Stimulated activated CD4-positive, alpha-beta T cell treated with anti-CD3 and anti-CD28 coated beads, Interleukin-15, amount 100 ng/mL, for 24 hours (primary cell): ENCODE measurements at places on chromosomes 5 and 9.

DNA sequence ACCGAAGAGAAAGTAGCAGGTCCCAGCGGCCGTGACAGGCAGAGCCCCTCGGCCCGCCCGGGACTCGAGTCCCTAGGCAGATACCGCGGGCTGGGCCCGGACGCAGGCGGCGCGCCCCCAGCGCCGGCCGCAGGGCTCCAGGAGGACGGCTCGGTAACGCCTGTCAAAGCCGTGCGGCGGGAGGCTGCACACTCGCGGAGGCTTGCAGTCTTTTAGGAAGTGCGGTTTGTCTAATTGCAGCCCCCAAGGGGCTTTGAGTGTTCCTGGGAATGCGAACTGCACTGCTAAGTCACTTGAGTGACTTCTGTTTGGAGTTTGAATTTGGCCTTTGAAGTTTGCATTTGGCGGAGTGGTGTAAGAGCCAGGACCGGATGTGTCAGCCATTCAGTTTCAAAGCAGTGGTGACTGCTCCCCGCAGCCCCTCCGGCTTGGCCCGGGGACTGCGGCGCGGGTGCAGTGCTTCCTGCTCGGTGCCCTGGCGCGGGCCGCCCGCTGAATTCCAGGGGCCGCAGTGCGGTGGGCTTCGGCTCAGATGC is 1.3 kb downstream of the MAP3K1 start:
- peak; percentile 73 for DNase-seq

DNA sequence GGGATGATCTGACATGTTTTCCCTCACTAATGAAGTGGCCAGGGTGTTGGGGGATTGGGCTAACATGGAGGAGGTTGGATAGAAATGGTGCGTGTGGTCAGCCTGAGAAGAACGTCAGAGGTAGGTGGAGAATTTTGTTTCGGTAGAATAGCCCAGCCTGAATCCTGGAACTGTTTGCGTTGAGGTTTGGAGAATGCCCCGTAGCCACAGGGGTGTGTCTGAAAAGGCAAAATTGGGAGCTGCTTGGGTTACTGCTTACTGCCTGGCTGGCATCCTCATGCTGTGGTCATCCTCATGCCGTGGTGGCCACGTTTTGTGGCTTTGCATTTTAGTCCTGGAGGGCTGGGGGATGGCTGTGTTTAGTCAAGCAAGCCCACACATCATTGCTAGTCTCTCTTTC is 236.9 kb downstream of the GOLPH3 start:
- DNase-seq, result no peak

GRCh38 chr9:131724683-131725082 is 15.2 kb downstream of the RAPGEF1 start:
- no peak for DNase-seq

DNA sequence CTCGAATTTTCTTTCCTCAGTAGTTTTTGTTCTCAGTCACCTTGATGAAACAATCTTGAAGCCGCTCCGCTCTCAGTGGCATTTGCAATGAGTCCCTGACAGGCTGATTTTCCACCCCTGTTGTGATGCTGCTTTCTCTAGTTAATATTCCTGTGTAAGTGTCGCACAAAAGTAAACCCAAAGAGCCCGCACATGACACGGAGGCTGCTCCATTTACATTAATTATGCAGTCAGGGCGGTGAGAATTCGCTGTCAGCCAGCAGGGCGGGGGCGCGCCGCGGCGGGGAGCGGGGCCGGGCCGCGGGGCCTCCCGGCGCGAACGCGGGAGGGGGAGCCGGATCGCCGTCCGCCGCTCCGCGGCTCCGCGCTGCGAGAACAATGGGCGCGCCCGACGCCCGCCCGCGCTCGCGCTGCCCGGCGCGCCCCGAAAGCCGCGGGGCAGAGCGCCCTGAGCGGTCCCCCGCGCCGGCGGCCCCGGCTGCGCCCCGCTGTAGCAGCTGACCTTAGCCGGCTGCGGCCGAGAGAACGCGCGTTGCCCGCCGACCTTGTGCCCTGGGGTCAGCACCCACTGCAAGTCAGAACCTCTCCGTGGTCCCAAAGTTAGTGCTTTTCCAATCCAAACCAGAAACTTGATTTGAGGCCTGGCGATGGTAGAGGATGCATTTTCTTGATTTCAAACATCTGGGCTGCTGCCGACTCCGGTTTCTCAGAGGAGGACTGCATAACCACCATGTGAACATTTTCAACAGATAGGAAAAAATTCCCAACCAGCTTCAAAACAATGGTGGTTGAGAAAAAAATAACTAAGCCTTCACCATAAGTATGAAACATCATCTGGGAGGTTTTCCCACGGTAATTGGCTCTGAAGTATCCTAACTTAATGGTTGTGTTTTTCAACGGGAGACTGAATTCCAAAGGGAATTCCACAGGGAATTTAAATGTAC is 142.6 kb downstream of the PBX3 start:
- DNase-seq, result peak; percentile 46

DNA sequence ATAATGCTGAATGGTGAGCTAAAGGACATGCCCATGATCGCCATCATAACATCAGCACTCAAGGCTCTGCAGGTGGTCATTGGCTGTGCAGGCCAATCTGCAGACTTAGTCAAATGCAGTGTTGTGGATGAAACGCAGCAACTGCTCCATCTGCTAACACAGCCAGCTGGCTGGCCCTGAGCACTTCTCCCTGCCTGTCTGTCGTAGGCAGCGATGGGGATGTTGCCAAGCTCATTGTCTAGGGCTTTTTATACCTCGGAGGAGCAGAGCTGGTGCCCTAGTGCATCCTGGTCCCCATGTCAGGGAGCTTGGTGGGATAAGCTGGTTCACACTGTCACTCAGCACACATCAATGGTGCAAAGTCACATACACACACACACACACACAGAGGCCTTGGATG is 189.4 kb downstream of the TENT4A start:
- no peak for DNase-seq

- DNase-seq, result no peak
Measured at GRCh38 chr5:76616206-76616605, 7.0 kb downstream of the F2RL2 start.

DNA sequence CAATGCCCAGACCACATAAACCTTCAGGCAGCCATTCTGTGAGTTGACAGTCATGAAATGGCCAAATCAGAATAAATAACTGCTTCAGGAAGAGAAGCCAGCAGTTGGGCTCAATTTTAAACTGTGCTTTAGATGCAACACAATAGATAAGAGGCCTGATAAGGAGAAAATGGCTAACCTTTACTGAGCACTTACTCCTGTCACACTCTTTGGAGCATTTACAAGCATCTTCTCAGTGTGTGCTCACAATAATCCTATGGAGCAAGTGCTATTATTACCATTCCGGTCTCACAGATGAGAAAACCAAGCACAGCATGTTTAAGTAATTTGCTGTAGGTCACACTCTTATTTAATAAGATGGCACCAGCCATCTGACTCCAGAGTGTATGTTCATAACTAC is 11.5 kb upstream of the SH3RF2 start:
- no peak for DNase-seq

DNA sequence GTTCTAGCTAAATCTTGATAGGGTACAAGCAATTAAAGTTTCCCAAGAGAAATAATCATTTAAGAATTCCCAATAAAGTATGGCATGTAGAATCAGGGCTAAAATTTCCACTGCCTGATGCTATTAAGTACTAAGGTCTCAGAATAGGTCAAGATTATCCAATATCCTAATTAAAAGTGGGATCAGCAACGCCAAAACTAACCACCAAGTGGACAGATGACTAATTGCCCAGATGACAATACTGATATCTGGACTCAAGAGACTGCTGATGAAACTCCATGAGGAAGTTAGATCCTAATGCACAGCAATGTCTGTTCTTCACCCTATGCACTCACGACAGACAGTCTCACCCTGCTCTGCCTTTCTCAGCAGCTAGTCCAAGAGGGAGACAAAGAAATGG is 14.3 kb downstream of the DEPDC1B start:
- no peak for DNase-seq

- DNase-seq, result peak; percentile 79
Measured at GRCh38 chr9:123996731-123997421, 14.7 kb upstream of the LHX2 start.

DNA sequence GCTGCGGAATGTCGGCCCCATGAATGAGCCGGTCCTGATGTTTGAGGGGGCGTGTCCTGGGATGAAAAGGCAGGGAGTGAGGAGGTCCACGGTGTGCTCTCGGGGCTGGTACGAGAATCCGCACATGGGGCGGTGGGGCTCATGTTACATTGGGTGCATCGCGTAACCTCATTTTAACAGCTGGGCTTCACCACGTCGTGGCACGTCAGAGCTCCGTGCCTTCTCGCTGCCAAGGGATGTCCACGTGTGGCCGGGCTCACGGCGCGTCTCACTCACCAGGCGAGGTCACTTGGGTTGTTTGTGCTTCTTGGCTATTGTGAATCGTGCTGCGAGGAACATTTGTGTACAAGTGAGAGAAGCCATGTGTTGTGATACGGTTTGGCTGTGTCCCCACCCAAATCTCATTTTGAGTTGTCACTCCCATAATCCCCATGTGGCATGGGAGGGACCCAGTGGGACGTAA is 29.1 kb upstream of the IRX4 start:
- no peak for DNase-seq

GRCh38 chr5:73759771-73760170 is 133.8 kb downstream of the ARHGEF28 start:
- no peak for DNase-seq

- no peak for DNase-seq
Measured at GRCh38 chr5:96968074-96968473, 32.2 kb downstream of the LNPEP start.

GRCh38 chr5:168950241-168950951 is 350.5 kb downstream of the SLIT3 start:
- no peak for DNase-seq

GRCh38 chr9:85401998-85402397 is 339.8 kb downstream of the AGTPBP1 start:
- DNase-seq, result no peak

DNA sequence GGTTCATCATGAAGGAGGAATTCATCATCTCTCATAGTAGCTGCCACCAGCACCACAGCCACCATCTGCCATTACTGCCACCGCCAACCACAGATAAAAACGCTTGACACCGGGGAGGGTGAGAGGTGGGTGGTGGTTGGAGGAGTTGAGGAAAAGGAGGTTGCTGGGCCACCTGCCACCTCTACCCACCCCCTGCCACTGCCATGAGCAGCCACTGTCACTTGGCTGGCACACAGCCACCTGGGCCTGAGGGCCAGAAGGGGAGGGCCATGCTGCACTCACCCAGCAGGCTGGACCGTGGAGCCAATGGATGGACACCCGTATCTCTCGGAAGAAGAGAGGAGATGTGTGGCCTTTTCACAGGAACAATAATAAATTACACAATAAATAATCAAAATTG is 31.3 kb upstream of the SLC36A2 start:
- DNase-seq, result no peak

- no peak for DNase-seq
Measured at GRCh38 chr5:17785774-17786173, 151.5 kb downstream of the TAF11L14 start.

- no peak for DNase-seq
Measured at GRCh38 chr5:7868427-7868772, 431 bp downstream of the FASTKD3 start.

DNA sequence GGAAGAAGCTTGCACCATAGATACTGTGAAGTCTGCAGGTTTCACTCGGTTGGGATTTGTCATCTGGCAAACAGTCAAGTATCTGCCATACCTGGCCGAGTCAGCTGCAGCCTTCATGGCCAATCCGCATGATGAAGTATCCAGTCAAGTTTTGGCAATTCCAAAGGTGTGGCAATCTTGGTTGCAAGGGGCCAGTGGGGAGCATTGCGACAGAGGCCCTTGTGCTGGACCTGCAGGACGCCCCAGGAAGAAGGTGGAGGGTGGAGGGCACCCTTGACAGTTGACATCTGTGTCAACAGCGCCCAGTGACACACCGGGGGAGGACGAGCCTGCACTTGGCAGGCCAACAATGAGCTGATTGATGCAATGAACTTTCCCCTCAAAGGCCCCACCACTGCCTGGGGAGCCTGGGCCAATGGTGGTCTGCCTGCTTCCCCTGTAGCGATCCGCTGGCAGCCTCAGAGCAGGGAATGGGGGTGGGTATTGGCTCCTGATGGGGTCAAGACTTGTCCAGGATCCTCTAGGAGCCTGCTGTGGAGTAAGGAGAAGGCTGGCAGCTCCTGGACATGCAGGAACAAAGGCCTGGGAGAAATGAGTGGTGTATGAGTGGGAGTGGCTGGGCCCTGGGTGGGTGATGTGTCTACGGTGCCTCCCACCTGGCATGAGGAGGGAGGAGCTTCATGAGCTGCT is 122.8 kb upstream of the PITX1 start:
- DNase-seq, result no peak

DNA sequence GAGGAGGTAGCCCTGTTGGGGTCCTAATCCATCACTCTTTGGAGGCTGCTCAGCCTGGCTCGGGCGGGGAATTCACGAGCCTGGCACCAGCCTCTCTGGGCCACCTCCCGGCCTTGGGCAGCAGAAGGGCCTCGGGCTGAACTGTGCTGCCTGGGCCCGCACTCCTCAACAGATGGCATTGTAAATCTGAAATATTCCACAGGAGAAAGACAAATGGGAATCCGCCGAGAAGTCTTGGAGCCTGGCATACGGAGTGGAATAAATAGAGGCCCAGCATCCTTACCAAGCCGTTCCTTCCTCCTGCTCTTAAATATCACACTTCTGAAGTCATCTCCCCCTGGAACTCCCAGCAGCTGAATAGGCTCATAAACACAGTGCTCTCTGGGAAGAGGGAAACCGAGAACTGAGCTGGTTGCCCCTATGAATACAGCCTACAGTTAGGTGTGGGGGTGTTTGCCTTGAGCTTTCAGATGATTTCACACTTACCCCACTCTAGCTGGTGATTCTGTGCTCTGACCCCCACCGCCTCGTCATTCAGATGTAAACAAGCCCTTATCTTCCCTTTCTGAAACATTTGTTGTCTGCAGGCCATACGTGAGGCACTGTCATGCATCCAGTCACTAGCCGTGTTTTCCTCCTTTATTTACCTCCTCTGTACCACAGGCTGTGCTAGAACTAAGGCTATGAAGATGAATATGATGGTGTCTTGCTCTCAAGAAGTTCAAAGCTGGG is 455.0 kb upstream of the CLINT1 start:
- DNase-seq, result no peak

DNA sequence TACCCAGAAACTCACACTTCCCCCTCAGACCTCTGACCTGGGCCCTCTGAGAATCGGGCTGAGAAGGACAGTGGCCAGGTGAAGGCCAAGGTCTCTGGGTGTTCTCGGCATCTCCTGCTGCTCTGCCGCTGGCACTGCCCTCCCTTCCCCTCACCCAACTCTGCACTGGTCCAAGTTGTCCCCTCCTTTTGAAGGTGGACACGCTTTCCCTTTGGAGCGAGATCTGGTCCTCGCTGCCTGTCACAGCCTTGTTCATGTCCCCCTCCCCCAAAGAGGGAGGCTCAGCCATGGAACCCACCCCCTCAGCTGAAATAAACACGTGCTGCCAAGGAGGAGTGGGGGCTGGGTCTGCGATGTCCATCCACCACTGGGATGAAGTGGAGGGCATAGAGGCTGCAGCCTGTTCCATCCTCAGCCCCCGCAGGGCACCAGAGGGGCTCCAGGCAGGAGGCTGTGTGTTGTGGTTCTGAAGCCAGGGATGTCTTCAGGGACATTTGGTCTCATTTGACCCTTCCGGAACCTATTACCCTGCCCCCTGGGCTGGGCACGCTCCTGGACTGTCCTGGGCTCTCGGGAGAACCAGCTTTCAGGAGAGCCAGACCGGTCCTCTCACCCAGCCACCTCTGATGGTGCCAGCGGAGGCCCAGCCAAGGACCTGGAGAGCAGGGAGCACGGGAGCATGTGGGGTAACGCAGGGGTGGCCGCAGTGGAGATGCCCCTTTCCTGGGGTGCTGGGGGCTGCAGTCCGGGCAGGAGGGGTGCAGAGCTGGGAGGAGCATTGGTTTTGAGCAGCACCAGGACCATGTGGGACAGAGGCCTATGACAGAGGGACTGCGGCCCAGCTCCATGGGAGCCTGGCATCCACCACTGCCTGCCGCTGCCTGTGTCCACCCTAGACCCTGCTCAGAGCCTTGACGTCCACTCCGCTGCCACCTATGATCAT is 4.7 kb upstream of the LCN2 start:
- DNase-seq, result no peak
